ENCODE measurements at places on chromosomes 1 and 21.

GRCh38 chr1:83813576-83813975, 185.4 kb downstream of the TTLL7 start:
- no peak for DNase-seq

DNA sequence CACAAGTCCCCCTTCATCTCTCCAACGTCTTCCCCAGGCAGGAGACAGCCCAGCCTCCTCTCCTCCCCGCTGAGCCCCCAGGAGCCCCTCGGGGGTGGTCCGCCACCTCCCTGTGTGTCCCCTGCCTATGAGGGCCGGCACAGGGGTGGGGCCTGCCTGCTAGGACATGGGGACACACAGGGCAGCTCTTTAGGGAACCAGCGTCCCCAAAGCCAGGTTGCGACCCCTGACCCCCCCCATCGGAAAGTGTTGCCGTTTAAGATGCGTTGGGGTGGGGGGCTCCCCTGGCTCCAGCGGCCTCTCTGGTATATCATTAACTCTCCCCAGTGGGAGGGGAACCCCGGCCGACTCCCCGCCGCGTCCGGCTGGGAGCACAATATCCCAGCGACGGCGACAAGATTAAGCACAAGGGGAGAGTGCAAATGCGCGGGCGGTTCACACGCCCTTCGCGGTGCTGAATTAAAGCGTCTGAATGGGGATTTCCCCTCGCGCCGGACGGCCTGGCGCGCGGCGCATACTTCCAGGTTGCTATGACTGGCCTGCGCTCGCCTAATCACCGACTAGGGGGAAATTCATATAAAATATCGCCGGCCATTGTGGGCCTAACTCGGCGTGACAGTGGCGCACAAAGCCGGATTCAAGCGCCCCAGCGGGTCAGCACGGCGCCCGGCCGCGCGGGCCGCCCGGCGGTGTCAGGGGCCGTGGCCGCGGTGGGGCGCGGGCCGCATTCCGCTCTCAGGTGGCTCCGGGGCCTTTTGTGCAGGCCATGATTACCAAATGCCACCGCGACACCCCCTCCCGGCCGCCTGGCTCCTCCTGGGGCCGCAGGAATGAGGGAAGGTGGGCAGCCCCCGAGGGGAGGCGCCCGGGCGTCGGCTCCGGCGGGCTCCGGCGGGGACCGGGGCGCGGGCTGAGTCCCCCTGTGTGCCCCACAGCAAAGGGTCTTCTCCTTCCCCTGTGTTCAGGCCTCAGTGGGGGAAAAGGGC, 30.9 kb downstream of the WNT3A start:
- no peak for DNase-seq

DNA sequence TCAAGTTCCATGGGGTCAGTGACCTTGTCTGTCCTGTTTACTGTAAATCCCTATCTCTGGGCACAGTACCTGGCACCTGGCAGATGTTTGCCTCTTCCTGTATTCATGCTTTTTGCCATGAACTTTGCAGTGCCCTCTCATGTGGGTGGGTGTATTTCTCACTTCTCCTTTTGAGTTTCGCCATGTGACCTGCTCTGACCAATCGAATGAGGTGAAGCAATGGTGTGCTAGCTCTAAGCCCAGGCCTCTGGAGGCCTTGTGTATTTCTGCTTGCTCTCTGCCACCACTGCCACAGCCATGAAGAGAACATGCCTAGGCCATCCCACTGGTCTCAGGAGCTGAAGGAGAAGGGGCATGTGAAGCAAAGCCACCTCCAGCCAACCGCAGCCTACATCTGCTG, 185.5 kb upstream of the ZC3H12A start:
- no peak for DNase-seq

GRCh38 chr1:43621861-43622260, 28.1 kb upstream of the KDM4A start:
- no peak for DNase-seq

DNA sequence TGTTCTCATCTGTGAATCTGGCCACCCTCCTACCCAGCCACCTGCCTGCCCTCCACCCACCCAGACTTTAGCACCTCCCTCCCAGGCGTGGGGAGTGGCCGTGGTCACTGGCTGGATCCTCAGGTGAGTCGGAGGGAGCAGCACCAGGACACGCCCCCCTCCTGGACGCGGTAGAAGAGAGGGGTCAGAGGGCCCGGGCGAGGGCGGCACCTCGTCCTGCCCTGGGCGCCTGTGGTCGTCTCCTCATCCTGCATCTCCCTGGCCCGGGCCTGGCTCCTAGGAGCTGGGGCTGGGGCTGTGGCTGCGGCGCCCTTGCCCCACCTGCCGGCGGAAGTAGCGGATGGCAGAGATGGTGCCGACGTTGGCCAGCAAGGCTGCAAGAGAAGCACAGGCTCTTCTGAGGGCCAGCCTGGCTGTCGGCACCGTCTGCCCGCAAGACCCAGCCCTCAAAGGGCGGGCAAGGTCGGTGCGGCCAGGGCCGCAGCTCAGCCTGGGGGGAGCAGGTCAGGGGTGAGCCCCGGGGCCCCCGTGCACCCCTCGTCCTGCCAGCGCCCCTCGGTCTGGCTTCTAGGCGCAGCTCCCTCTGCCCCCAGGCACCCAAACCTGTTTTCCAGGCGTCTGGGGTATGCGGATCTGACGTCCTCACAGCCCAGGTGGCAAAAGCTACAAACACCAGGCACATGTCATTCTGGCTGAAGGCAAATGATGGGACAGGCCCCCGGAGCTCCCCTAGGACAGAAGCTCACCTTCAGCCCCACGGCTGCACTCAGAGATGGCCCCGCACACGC, 5.8 kb downstream of the PERM1 start:
- no peak for DNase-seq

- DNase-seq: peak; percentile 32
These were observed 7.8 kb upstream of the KIF14 start for GRCh38 chr1:200628223-200628881.
